ENCODE measurements at places on chromosomes 12 and 14. TPM values are rescaled to one million over a fixed set of nuclear protein-coding genes. Genes with fewer than 3 reads are reported as not detected.
A peak's percentile ranks its signal among the peaks of the same experiment; 100 is the strongest.

Gene CLEC4D
- total RNA-seq = 18.5 TPM

GRCh38 chr12:68356060-68356695, 24.0 kb upstream of the MDM1 start:
- H3K4me1 ChIP-seq = peaks cover 10% of the 10 kb centered on the region
- no peak overlapping the region for H3K27ac ChIP-seq
- H3K36me3 ChIP-seq = no peaks in the 10 kb centered on the region

DNA sequence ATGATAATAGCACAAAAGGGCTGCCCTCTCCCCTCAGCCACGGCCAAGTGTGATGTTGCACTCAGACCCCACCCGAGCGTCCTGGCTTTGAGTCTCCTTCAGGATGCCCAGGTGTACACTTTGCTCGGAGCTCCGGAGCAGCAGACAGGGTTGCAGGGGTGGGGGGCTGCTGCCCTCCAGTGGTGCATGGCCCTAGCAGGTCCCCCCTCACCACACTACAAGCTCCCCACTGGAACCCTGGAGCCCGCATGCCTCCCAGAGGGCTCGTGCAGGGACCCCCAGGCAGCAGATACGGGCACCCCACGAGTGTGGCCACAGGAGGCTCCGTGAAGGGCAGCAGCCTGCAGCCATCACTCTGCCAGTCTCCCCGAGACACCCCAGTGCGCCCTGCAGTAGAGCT, 69.9 kb upstream of the C14orf180 start:
- H3K4me3 ChIP-seq = no peak overlapping the region
- no peak overlapping the region for H3K27ac ChIP-seq
- H3K4me1 ChIP-seq = no peaks in the 10 kb centered on the region
- no peaks in the 10 kb centered on the region for H3K36me3 ChIP-seq
- no peaks in the 10 kb centered on the region for H3K27me3 ChIP-seq

GRCh38 chr14:104929268-104930230, 4.9 kb downstream of the PLD4 start:
- no peak overlapping the region for H3K27ac ChIP-seq
- H3K36me3 ChIP-seq = no peaks in the 10 kb centered on the region
- H3K4me3 ChIP-seq = no peak overlapping the region
- H3K27me3 ChIP-seq = no peaks in the 10 kb centered on the region
- no peak for DNase-seq

- DNase-seq = no peak
- H3K36me3 ChIP-seq = no peaks in the 10 kb centered on the region
- H3K27me3 ChIP-seq = peaks cover 7% of the 10 kb centered on the region
- H3K4me3 ChIP-seq = peak overlapping the region; percentile 44
- H3K4me1 ChIP-seq = peaks cover 8% of the 10 kb centered on the region
Measured at GRCh38 chr12:128365651-128366231, 98.8 kb downstream of the TMEM132C start.

Measured in spleen (tissue), 13 donors.